CD4-positive, CD25-positive, alpha-beta regulatory T cell (primary cell): ENCODE measurements at places on chromosomes 2 and 18.

- no peak for DNase-seq
Observed at GRCh38 chr2:128716299-128716721, 397.6 kb upstream of the HS6ST1 start.

DNA sequence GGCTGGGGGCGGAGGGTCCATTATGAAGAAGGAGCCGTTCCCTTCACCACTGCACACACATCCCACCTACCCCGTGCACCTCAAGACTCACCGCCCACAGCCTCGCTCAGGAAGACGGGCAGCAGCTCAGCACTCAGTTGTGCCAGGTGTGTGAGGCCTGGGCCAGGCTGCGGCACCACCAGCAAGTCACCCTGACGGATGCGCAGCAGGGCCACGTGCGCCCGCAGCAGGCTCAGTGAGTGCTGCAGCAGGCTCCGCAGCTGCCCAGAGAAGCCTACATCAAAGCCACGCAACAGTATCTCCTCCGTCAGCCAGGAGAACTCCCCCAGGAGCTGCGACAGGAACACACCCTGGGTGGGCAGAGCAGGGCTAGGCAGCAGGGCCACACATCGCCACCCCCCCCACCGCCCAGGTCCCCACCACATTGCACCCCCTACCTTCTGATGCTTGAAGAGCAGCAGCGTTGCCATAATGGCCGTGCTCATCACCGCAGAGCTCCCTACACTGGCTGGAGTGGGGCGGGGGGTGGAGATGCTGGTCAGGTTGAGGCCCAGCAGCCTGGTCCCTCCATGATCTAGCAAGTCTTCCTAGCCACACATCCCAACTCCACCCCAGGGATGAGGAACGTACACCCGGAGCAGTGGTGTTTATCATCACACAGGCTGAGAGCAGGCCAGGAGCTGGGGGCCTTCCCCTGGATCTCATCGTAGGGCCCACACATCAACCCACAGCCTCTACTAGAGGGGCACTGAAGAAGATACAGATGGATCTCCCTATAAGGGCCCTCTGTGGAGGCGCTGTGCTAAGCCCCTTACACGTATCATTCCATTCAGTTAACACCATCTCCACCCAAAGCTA is 10.2 kb downstream of the GPAT2 start:
- DNase-seq, result no peak

DNA sequence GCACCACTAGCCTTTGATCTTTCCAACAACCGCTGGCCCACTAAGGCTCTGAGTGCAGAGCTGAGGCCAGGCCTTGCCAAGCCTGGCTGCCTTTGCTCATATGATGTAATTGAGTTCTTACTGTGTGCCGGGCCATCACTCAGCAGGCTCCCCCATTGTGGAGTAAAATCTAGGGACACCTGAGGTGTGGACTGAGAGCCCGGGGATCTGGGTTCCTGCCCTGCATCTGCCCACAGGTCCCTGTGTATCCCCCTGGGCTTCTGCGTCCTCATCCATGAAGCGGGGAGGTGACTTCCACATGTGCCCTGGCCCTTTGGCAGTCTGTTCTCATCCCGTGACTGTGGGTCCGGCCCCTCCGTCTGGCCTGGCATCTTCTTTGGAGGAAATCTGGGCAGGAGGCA is 33.8 kb downstream of the GREB1 start:
- no peak for DNase-seq

DNA sequence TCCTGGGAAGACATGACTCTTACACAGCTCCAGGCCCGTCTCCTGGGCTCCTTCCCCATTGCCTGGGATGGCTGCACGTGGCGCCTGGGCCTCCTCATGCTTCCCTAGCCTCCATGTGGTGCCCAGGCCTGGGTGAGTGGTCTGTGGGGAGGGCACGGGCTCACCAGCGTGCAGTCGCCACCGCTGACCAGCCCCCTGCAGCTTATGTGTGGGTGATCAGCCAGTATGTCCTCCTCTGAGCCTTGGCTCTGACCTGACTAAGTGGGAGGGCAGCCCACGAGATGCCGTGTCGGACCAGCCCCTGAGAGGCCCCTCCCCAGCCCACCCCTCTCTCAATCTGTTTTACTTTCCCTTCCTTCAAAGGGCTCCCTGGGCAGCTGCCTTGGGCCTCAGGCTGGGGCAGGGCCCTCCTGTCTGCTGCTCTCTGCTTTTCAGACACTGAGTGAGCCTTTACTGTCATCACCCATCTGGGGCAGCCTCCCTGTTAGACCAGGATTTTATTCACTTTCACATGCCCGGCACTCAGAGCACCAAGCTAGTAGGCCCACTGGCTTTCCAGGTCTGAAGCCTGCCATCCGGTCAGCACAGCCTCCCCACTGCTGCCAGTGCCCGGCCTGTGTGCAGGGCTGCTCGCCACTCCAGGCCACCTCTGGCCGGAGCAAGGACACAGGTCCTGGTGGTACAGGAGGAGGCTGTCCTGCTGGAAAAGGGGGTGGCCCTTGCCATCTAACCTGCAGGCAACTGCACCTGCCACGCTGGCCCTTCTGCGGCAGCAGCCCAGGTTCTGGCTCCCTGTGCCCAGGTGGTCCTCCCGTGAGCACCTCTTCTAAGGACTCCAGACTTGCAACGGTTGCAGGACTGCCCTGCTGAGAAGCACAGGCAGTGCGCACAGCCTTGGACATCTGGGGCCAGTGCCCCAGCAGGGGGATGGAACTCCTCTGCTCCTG is 84.9 kb upstream of the HPCAL1 start:
- no peak for DNase-seq
